ENCODE measurements at places on chromosomes 7 and 10.

- DNase-seq, result no peak
Observed at GRCh38 chr7:101486433-101487104, 123.9 kb downstream of the COL26A1 start.

- DNase-seq, result no peak
Observed at GRCh38 chr7:26197153-26198115, 3.1 kb downstream of the HNRNPA2B1 start.

DNA sequence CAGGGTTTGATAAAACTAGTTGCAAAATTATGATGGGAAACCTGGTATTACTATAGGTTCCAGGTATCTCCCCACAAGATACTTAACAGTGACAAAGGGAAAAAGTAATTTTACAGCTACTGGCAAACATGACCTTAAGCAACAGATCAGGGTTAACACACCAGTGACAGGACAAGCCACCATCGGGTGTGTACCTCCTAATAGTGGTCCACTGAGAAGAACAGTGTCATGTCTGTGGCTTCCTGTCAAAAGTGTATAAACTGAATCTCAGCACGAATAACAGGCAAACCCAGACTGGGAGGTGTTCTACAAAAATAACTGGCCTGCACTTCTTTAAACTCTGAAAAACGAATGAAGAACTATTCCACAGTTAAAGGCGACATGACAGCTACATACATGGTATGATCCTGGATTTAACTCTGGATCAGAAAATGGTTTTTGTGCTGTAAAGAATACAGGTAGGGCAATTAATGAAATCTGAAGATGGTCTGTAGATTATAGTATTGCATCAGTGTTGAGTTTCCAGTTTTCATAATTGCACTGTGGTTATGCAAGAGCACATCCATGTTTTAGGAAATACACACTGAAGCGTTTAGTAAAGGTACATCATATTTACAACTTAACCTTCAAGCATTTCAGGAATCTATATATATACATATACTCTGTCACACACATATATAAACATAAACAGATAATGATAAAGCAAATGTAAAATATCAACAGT is 32.0 kb upstream of the ARMS2 start:
- DNase-seq, result no peak

- no peak for DNase-seq
Observed at GRCh38 chr7:17520941-17521340, 222.5 kb downstream of the AHR start.

DNA sequence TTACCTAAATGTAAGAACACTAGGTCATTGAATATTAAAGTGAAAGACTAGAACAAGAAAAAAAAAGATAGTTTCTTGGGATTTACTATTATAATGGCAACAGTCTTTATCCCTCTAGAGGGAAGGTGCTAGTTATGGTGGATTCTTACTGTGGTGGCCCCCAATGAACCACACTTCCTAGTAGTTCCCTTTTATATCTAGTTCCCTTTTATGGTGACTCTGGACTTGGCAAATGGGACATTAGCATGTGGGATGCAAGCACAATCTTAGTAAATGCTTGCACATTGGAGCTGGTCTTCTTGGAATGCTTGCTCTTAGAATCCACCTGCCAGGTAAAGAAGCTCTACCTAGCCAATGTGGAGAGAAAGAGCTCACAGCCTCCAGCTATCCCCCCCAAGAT is 430.2 kb downstream of the LRMDA start:
- no peak for DNase-seq

DNA sequence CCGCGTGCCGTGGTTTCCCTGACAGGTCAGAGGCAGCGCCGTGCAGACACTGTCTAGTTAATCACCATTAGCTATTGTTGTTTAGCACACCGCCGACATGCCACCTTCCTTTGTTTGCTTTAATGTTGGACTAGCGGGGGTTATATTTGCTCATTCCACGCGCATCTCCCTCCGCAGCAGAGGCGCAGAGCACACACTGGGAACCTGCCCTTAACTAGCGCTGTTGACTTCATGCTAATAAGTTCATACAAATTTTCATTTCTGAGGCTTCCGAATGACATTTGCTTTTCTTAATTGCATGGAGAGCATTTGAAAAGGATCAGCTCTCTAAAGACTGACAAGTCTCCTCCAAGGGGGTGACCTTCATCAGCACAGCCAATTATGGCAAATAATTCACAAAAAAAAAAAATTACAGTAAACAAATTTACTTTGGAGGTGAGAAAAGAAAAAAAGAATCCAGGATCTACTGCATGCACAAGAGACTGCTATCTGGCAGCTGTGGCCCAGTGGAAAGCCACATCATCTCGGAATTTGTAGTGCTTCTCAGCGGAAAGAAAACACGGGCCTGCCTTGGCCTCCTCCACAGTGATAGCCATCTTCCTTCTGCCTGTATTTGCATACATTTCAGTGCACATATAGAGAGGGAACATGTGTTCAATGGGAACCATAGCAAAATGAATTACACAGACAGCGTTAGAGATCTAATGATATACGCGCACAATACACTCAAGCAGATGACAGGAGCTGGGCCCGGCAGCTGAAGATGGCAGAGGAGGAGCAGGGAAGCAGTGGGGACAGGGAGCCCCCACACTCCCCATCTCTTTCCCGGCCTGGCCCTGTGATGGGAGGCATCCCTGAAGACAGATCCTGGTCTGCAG is 94.2 kb downstream of the EBF3 start:
- no peak for DNase-seq

DNA sequence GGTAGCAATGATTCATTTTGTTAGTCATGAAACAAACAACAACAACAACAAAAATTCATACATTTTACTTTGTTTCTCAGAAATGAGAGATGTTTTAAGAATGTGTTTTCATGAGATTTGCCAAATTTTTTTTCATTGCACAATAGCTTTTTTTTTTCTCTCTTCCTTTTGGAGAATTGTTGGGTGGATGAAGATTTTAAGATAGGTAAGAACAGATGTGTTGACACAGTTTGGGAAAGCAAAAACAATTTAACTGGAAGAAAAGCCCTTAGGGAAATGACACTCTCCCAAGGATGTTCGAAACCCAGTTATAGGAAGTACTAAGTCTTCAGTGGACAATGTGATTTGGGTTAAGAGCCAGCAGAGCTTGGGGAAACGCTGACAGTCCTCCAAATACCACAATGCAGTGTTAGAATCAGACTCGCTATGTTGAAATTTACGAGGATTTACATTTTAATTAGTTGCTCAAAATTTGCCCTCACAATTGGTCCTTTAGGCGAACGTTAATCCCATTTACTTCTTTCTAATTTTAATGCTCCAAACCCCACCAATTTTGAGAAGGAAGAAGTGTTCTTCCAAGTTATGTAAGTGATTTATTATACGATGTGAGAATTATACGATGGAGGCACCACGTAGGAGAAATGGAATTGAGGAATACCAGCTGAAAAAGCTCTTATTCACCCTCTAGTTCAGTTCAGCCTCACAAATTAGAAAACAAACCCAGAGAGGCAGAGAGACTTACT is 61.2 kb downstream of the HHEX start:
- DNase-seq, result no peak

DNA sequence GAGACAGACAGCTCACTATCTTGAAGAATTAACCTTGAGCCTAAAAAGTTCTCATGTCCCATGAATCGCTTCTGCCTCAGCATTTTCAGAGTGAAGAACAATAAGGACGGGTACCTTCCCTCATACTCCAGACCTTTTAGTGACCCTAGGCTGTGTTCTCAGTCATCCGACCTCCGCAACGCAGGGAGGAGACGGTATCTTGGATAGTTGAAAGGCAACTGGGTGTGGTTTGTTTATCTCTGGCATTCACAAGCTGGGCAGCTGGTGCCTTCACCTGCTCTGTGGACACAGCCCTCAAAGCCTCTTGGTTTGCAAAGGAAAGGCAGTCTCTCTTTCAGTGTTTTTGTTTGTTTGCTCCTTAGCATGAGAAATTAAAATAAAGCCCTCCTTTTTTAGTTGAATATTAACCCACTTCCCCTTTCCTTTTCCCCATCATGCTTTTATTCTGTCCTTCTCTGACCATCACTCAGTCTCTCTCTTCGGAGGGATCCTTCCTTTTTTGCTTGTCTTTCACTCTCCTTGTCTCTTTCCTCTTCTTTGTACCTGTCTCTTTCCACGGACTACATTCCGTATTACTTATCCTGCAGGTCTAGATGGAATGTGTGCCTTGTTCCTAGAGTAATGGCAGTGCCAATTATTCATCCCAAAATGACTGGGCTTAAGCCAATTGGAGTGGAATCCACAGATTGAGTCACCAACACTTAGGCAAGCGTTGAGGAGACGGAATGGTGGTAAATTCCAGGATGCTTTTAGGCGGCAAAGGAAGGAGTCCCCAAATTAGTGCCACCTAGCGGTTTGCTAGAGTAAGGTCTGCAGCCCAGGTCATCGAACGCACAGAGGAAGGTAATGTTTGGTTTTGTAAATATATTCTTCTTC is 45.8 kb downstream of the PRR15 start:
- DNase-seq, result no peak

DNA sequence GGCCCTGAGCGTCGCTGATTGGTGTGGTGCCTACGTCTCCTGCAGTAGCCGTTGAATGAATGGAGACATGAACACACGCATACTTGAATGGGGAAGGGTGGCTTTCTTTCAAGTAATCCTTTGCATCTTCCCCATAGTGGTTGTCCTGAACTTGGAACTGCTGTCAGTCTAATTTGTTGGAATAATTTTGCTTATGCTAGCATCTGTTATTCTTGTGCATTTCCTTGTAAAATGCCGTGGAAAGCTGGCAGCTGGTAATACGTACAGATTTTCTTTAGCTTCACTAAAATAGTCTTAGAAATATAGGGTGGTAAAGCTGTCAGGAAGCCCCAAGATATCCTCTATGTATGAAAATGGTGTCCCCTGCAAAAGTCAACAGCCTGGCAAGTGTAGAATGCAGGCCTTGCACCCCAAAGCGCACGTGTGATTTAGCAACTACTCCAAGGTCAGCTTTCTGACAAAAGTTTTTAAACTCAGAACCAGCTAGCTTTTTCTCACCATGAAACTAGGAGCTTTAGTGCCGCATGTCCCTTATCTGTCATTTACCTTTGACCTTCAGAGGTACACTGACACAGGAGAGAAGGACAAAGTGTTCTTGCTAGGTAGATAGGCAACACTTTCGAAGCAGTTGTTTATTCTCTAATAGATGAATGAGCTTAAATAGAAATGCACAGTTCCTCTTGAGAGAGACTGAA is 70.8 kb downstream of the RBM33 start:
- DNase-seq, result no peak

DNA sequence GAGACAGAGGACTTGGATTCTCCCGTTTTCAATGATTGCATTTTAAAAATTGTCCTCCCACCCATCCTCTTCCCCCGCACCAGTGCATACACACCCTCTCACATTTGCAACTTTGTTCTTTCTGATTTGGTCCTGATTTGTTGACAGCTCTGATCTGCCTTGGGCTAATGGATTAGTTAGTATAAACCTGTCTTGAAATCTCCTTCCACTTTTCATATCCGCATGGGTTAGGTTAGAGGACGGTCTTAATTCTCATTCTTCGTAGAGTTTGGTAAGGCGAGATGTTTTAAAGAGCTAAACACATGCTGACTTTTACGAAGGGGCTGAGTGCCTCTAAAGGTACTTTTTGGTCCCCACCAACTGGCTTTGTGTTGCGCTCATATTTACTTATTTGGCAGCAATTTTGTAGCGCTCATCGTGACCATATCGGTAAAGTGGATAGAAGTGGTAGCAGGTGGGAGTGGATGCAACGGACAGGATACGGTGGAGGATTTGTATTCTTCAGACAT is 1.1 kb downstream of the AHR start:
- DNase-seq, result no peak

GRCh38 chr10:79178070-79178576 is 109.4 kb downstream of the ZMIZ1 start:
- DNase-seq, result no peak

DNA sequence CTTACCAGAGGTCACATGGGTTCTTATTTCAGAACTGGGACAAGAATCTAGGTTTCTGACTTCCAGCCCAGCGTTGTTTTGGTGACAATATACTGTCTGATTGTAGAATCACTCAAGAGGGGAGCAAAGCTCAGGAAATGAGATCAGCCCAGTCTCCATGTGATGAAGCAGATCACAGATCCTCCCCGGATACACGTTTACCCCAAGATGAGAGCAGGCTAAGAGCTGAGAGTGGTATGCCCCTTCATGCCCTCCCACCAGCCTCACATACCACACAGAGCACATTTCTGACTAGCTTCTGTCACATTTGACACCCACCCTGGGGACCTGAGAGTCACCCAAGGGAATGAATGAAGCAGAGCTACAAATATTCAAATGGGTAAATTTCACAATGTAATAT is 27.1 kb upstream of the PRKCQ start:
- DNase-seq, result no peak

GRCh38 chr7:141369422-141369821 is 181.8 kb upstream of the AGK start:
- DNase-seq, result no peak

GRCh38 chr10:96863922-96864543 is 31.9 kb downstream of the LCOR start:
- no peak for DNase-seq

All from DMS 273 treated with DMSO at 0.1 percent for 48 hours (cell line).